GM23248 (cell line): ENCODE measurements at places on chromosomes 6 and 20.
A peak's percentile ranks its signal among the peaks of the same experiment; 100 is the strongest.

- DNase-seq = no peak
Measured at GRCh38 chr20:1890469-1891262, 4.5 kb upstream of the SIRPA start.

DNA sequence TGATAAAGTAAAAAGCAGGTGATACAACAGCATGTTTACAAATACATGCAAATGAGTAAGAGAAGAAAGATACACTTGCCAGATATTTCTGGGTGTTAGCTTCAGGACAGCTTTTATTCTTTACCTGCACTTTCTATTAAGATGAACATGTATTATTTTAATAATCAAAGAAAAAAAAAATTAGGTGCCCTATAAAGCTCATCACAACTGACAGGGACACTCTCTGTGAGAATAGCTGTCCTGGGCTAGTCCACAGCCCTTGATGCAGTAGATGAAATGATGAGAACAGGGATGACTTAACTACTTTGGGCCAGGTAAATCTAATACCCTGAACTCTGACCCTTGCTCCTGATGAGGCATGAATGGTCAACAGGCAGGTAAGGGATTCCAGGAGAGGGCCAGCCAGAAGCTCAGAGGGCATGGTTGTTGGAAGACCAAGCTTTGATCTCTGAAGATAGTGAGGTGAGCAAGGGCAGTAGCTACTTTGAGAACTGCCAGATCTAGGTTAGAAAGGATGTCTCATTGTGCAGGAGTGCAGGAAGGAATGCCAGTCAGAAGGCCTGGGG, 15.6 kb downstream of the NSFL1C start:
- peak; percentile 32 for DNase-seq

DNA sequence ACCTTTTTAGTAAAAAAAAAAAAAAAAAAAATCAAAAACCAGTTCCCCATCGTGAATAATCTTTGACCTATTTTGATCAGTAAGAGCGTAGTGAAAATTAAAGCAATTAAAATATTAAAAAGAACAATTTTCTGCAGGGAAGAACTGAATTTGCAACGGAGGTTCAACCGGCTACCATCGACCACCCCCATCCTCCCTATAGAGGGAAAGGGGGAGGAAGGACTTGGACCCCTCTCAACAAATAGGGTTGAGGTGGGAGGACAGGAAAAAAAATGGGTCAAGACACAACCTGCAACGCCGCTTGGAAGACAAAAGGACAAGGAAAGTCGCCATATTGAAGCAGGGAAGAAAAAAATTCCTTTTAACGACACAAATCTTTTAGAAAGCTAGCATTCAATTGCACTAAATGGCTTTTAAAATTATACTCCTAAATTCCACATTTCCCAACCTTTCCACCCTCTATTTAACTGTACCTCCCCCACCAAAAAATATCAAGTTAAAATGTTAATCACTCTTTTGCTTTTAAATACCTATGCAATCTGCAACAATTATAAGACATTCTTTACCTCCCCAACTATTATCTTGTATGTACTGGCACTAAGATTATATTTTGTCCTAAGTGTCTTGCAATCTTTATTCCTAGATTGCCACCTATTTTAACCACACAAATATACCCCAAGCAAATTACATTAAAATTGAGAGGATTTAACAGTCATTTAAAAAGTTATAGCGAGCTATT, 1.7 kb downstream of the PPP1R10 start:
- DNase-seq = peak; percentile 85

- DNase-seq = no peak
Measured at GRCh38 chr20:60113024-60113724, 155.0 kb downstream of the CDH26 start.

DNA sequence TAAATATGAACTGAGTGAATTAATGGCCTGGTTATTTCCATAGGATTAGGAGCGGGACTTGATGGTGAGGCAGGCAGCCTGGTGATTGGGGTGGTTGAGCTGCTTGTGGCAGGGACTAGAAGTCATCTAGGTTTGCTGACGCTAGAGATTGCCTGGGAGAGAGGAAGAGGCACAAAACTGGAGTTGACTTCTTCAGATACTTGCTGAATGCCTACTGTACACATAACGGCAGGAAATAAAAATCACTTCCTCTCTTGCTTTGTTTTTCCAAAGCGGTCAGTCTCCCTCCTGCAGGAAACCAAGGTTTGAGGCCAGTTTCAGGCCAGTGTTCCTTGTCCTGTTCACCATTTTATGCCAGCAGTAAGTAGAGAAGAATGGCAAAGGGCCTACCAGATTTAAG, 36.7 kb upstream of the MYLIP start:
- no peak for DNase-seq

DNA sequence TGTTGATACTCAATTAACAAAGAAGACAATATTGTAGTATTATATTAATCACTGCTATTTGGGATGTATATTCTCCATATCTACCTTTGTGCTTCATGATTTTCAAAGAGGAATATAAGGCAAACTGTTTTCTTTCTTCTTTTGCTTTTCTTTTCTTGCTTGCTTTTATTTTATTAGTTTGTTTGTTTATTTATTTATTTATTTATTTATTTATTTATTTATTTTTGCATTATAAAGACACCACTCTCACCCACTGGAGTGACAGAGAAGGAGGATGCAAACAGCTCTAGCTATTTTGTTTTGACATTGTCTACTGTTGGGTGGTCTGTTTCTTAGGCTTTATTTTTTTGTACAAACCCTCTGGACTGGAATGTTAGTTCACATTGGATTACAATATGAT, 1352.7 kb downstream of the HACE1 start:
- DNase-seq = no peak

- DNase-seq = peak; percentile 93
Measured at GRCh38 chr20:63973636-63974401, 4.1 kb upstream of the ZNF512B start.

- DNase-seq = peak; percentile 20
Measured at GRCh38 chr6:1015825-1016224, 296.1 kb upstream of the FOXQ1 start.

GRCh38 chr20:1370548-1371110, 22.2 kb downstream of the FKBP1A start:
- peak; percentile 48 for DNase-seq

DNA sequence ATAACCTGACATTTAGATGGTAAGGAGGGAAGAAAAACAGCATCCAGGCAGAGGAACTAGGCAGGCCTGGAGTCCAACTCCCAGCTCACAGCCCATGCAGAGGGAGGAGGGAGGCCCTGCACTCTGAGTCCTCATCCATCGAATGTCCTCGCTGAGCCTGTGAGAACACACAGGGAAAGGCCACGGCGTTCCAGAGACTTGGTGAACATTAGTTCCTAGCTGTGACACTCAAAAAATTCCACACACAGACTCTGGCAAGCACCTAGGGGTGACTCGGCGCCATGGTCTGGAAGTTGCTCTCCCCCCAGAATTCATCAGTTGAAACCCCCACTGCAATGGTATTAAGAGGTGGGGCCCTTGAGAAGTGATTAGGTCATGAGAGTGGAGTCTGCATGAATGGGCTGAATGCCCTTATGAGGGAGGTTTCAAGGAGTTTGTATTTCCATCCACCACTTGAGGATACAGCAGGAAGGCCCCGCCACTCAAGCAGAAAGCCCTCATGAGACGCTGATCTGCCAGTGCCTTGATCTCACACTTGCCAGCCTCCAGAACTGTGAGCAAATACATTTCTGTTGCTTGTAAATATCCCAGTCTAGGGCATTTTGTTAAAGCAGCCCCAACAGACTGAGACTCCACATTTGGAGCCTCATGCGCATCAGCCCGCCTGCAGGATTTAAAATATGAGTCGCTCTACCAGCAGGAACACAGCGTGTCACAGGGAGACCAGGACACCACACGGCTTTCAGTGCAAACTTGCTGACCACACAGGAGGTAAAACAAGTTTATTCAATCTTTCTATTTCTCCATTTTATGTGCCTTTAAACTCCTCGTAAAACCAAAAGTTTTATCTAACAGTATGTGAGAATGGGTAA, 73.9 kb downstream of the WDR27 start:
- DNase-seq = no peak
